Stimulated activated CD8-positive, alpha-beta memory T cell treated with anti-CD3 and anti-CD28 coated beads, Interleukin-7, amount 100 ng/mL, for 1 hour (primary cell): ENCODE measurements at places on chromosomes 6 and 20.

- no peak for DNase-seq
Measured at GRCh38 chr6:115594891-115595290, 465.8 kb downstream of the FRK start.

GRCh38 chr20:39944861-39945260, 744.2 kb downstream of the MAFB start:
- DNase-seq: no peak

GRCh38 chr20:1434571-1435336, 31.9 kb downstream of the NSFL1C start:
- peak; percentile 25 for DNase-seq

GRCh38 chr20:57326667-57327455, 2.7 kb upstream of the SPO11 start:
- DNase-seq: no peak

GRCh38 chr6:33815854-33816253, 12.1 kb upstream of the MLN start:
- no peak for DNase-seq

- DNase-seq: no peak
Measured at GRCh38 chr20:16821211-16822089, 73.3 kb downstream of the OTOR start.

- no peak for DNase-seq
Measured at GRCh38 chr6:25456249-25457040, 177.3 kb downstream of the CARMIL1 start.

DNA sequence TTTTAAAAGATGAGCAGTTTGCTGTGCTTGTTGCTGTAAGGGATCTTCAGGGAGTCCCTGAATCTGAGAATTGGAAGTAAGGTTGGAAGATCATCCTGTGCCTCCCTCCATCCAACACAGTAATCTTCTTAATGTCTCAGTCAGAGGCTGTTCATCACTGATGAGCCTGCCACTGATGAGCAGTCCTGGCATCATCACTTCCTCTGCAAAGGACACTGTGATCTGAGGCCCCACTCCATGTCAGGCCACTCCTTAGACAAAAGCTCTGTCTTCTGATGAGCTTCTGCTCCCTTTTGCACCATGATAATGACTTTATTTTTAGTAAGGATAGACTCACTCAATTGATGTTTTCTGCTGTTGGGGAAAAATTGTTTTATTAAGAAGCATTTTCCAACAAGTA, 121.0 kb downstream of the UST start:
- DNase-seq: no peak

- no peak for DNase-seq
Measured at GRCh38 chr20:40197691-40198090, 491.3 kb downstream of the MAFB start.

GRCh38 chr6:134162932-134163331, 110.5 kb upstream of the SLC2A12 start:
- no peak for DNase-seq

- DNase-seq: no peak
Measured at GRCh38 chr20:14114065-14114704, 118.9 kb downstream of the MACROD2 start.

- no peak for DNase-seq
Measured at GRCh38 chr20:64110411-64111068, 3.2 kb upstream of the NPBWR2 start.

DNA sequence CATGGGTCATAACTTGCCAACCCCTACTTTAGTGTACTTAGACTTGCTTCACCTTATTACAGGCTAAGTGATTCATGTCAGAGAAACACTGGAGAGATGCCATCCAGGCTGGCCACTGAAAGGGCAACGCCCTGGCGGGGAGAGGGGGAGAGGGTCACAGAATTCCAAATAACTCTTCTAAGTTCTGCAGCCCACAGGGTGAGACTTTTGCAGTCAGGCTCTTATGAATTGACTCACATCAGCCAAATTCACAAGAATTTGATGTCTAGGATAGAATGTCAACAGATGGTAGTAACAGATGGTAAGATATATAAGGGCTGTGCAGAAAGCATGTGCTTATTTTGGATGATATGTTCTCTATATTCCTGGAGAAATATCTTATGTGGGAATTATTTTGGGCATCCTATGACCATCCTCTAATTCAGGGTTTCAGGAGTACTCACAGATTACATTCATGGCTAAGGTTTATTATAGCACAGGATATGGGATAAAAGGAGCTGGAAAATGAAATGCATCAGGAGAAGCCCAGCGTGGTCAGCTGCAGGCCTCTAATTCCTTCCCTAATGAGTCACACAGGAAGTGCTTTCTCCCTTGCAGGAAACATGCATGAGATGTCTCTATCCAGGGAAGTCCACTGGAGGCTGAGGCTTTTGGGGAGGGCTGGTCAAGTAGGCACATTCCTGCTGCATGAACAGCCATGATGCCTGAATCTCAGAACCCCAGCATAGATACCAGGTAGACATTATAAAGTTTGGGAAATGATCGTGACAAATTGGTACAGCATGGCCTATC, 58.7 kb upstream of the RIN2 start:
- no peak for DNase-seq

DNA sequence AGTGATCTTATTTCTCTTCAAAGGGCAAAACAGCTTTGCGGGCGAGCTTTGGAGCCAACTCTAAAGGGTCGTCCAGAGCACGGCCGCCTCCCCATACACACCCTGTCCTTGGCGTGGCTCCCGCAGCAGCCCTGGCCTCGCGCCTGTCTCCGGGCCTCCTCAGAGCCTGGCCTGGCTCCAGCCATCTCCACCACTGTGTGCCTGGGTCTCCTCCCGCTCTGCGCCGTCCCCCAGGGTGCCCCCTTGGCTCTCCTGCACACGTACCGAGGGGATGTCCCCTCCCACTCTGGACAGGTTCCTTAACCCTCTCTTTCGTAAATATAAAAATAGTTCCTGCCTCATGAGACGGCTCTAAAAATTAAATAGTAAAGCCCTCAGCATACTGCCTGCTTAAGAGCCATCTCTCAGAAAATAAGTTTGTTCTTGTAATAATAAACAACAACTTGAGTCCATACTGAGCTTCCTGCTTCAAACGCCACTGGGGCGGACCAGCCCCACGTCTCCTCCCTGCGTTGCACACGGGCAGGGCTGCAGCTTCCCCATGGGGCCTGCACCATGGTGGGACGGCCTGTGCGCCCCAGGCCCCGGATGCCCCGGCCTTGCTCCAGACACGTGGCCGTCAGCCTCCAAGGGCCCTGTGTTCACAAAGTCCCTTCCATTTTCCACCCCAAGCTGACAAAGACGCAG, 226.2 kb downstream of the TTLL2 start:
- DNase-seq: no peak

DNA sequence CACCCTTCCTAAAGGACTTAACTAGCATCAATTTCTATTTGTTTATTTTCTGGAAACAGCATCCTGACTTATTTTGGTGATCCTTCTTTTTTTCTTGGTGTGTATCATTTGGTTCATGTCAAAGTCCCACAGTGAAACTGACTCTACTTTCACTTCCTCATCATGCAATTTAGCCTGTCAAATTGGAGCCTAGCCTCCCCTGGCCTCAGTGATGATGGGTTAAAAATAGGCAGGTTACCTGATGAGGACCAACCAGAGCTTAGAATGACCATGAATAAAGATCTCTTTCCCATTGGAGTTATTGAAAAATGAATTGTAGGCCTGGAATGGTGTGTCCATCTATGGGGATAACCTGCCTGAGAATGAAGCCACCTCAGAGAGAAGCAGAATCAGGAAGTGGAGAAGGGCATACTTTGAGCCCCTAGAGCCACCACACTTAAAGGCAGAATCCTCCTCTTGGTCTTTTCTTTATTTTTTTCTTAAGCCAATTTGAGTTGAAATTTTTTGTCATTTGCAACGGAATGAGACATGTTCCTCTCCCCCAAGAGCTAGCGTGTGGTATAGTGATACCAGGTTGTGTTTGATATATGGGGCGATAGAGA, 105.6 kb downstream of the BTBD3 start:
- DNase-seq: no peak

DNA sequence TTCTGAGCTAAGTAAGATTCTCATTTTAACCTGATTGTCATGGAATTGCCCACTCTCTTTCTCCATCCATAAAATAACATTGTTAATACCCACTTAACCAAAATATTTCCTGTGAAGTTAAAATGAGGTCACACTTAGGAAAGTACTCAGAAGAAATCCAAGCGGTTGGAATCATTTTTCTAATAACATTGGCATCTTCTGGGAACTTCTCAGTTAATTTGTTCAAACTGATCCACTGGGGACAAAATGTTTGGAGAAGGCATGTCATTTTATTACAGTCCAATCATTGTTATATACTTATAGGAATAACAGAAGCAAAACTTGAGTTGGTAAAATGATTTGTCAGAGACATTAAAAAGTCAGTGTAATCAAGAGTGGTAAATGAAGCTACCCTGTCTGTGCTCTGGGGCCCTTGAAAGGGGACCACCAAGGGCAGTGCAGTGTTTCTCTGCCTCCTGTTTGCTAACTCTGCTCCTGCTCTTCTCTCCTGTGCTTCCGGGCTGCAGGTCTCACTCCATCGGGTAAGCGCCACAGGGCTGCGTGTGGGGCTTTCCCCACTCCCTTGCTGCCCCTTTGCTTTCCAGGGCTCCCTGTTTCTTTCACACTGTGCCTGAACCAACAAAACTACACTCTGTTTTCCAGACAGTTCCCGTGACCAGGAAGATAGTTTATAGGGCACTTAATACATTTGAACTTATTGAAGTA, 50.1 kb downstream of the HDDC2 start:
- DNase-seq: no peak

GRCh38 chr6:144811140-144811539, 526.0 kb downstream of the UTRN start:
- DNase-seq: no peak

GRCh38 chr6:4775494-4776130, 592 bp upstream of the CDYL start:
- DNase-seq: peak; percentile 50
